ENCODE measurements at places on chromosomes 2 and 18. TPM values are rescaled to one million over a fixed set of nuclear protein-coding genes. Genes with fewer than 3 reads are reported as not detected.

DNA sequence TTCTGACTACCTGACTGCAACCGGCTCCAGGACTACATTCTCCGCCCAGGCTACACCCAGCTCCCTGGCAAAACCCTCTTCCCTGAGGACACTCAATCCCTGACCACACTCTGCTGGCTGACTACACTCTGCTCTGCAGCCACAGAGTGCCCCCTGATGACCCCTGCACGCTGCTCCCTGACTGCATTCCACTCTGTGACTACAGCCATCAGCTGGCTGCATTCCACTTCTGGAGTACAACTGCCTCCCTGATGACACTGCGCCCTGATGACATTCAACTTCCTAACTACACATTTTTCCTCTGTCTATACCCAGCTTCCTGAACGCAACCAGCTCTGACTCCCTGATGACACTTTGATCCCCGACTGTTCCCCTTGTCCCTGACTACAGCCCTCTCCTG is 71.3 kb upstream of the NRXN1 start:
- no peak for DNase-seq

GRCh38 chr2:12857891-12858290 is 141.2 kb downstream of the TRIB2 start:
- DNase-seq: no peak

GRCh38 chr18:67728364-67728763 is 211.8 kb upstream of the DSEL start:
- DNase-seq: no peak

DNA sequence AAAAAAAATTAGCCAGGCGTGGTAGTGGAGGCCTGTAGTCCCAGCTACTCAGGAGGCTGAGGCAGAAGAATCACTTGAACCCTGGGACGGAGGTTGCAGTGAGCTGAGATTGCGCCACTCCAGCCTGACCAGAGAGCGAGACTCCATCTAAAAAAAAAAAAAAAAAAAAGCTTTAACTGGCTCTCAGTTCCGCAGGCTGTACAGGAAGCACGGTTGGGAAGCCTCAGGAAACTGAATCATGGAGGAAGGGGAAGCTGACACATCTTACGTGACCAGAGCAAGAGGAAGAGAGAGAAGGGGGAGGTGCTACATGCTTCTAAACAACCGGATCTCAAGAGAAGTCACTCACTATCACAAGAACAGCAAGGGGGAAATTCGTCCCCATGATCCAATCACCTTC is 505.6 kb upstream of the SLC8A1 start:
- no peak for DNase-seq

GRCh38 chr2:177783835-177784744 is 288.5 kb downstream of the PDE11A start:
- no peak for DNase-seq

GRCh38 chr2:26605195-26605998 is 35.8 kb downstream of the CIB4 start:
- DNase-seq: peak; percentile 42

DNA sequence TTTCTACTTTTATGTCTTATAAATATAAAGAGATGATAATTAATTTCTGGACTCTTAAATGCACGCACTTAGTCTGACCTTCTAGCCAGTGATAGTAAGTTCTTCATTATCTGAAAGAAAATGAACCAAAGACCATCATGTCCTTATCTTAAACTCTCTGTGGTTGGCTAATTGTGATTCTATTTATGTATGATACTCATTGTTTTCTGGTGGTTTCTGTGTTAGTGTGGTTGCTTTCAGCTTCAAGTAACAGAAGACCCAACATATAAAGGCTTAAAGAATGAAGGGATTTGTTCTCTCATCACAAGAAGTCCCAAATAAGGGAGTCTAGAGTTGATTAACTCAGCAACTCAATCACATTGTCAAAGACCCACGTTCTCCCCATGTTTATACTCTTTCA is 225.2 kb upstream of the TANK start:
- DNase-seq: no peak

The TCF23 gene
- not detected for total RNA-seq

The CAPN14 gene
- 0.17 TPM for total RNA-seq

The LIPT1 gene
- 12.1 TPM for total RNA-seq

The CPO gene
- not detected for total RNA-seq

The WDSUB1 gene
- 5.3 TPM for total RNA-seq

Data from activated naive CD8-positive, alpha-beta T cell treated with anti-CD3 and anti-CD28 coated beads, Interleukin-2, amount 10 ng/mL, durations not matched to agents 7 days and 5 days (primary cell).